ENCODE measurements at places on chromosomes 4 and X.

DNA sequence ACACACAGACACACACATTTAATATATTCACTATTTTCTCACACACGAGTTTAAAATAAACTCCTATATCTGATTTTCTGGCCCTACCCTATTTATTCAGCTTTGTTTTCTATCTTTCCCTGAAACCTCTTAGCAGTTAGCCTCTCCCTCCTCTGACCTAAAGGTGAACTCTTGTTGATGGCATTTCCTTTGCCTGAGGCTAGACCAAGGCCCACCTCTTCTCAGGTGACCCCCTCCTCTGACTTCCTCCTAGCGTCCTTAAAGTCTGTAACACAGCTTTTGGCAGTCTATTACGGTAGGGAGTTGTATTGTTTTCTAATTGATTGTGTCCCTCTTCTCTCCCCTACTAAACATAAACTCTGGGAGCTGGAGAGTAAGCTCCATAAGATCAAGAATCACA lies 1.7 kb upstream of the SRPX2 start:
- no peak for DNase-seq

GRCh38 chrX:23694606-23695005 lies 27.3 kb downstream of the PRDX4 start:
- DNase-seq: peak; percentile 4

GRCh38 chr4:5746829-5747737 lies 36.1 kb downstream of the EVC start:
- peak; percentile 14 for DNase-seq

GRCh38 chrX:5876984-5877596 lies 351.6 kb downstream of the NLGN4X start:
- no peak for DNase-seq

- no peak for DNase-seq
Measured at GRCh38 chr4:162685410-162685809, 481.3 kb downstream of the NAF1 start.

DNA sequence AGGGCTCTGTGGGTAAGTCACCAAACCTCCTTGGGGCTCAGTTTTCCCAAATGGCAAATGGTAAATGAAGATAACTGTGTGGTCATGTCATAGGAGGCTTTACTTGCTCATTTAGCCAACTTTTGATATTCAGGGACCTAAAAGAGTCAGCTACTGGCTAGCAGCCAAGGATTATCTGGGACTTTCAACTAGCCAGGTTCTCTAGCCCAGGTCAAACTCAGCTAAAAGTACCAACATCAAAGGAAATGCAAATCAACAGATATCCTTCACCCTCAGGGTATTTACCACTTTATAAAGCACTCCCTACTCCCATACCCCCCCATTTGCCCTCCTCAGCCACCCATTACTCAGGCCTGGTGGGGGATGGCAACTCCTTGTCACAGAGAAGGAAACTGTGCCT lies 7.5 kb downstream of the AMER1 start:
- no peak for DNase-seq

- no peak for DNase-seq
Measured at GRCh38 chrX:40809210-40809609, 73.9 kb upstream of the MED14 start.

GRCh38 chr4:142752202-142752786 lies 93.8 kb downstream of the INPP4B start:
- DNase-seq: no peak

- DNase-seq: no peak
Measured at GRCh38 chrX:123873956-123874355, 14.1 kb downstream of the XIAP start.

DNA sequence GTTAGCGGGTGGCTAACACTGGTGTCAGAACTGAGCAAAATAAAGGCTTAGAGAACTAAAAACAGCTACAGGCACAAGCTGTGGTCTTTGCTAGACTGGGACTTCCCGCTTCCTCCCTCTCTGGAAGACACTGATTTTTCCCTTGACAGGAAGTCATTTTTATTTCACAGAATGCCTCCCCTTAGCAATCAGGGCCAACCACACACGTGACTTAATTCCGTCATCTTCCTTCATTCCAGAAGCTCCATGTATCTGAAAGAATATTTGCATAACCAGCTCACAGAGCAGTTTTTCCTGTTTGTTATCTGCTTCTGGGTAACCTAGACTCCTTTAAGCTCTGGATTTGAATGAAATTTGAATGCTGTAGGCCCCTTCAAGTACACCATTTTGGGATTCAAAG lies 327.5 kb upstream of the FRG1 start:
- no peak for DNase-seq

GRCh38 chr4:105605493-105605892 lies 53.1 kb downstream of the ARHGEF38 start:
- peak; percentile 30 for DNase-seq

GRCh38 chrX:133364865-133365264 lies 50.4 kb downstream of the GPC4 start:
- DNase-seq: no peak
